ENCODE measurements at places on chromosomes 5 and 9.

DNA sequence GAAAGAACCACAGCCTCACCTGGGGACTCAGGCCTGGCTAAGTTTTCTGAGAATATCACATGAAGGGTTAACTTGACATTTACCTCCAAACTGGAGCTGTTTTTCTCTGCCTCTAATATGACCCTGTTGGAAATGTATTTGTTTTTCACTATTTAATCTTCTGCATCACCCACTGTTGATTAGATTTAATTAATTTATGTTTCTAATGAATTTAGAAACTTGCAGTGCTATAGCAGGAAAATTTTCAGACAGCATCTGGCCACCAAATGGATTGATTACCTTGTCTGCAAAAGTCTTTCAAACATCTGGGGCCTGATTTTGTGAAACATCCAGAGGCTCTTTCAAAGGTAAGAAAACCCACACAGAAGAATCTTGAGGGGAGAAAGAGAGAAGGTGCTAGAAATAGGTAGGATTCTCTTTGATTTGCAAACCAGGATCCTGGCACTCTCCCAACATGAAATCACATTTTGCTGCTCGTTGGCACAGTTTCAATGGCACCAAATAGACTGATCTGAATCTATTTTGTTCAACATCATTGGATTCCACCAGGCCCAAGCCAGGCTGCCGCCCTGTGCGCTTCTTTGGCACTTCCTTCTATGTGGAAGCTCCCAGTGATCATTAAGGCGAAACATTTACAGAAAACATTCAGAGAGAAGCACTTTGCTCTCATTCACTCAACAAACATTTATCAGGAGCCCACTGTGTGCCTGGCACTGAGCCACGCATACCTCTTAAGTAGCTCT is 157.3 kb downstream of the PPP2R2B start:
- DNase-seq, result no peak

- no peak for DNase-seq
Observed at GRCh38 chr5:122056913-122057312, 21.1 kb downstream of the LOX start.

DNA sequence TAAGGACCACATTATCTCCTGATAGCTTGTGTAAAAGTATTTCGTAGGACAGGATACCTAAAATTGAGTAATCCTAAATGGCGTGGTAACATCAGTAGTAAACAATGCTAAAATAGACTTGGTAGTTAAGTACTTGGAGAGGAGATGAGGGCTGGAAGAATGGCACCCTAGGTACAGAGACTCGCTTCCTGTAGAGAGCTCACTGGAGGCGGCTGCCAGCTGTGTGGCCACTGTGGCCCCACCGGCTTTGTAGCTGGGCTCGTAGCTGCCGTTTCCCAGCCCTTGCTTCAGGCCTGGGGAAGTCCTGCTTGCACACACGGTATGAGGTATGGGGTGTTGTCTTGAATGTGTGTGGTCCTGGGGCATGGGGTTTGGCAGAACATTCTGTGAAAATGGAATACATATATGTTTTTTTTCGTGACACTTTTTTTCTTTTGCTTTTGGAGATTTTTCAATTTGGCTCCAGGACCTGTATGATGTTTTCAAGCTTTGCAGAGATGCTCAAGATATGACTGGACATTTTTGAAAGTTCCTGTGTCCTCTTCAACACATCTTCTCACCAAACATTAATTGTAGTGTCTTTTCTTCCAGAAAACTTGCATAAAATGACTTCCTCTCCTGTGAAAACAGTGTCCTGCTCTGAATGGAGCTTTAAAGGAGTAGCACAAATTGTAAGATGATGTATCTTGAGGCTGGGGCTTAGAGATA is 58.0 kb downstream of the RCL1 start:
- no peak for DNase-seq

DNA sequence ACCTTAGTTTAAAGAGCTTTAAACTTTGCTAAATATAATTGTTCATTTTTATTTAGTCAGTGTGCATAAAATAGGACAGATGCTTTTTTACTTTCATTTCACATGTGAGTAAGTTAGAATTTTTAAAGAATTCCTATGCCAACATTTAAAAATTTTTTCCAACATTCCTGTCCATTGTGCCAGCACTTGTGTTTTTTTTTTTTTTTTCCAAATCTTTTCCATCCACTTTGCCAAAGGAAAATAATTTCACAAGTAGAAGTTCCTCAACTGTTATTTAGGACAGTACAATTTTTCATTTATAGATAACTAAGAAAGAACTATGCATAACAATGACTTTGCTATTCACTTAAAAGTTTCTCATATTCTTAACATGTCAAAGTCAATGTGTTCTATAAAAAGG is 189.5 kb downstream of the ADAMTS6 start:
- DNase-seq, result no peak

DNA sequence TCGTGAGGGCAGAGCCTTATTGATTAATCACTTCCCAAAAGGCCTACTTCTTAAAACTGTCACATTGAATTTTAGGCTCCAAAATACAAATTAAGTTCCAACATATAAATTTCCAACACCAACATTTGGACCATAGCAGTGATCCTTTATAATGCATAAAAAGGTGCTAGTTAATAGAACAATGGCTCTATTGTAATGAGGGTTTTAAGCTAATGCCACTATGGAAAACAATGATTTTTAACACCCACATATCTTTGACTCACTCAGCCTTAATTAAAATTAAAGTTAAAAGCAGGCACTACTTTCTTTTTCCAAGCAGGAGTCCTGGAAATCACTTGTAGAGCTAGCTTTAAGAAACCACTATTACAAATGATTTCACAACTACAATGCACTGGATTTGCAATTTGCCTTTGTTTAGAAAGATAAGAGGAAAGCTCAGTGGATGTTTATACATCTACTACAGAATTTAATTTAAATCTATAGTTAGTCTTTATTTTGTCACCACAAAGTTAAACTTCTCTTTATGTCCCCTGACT is 41.8 kb downstream of the DPYSL3 start:
- DNase-seq, result no peak

DNA sequence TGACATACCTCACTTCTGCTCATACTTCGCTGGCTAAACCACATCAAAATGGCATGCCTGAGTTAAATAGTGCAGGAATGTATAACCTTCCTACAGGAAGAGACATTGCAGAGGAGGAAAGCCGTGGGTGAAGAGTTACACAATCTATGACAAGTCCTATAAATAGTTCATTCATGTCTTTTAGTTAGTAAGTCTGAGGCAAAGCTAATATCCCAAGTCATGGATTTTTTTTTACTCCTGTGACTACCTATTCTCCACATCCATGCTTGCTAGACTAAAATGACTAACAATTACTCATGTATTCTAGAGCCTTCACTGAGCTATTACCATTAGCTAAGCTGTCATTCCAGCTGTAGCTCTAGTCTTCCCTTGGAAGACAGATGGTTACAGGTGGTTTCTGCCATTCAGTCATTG is 391.3 kb downstream of the NR2F1-AS1 start:
- peak; percentile 60 for DNase-seq

- no peak for DNase-seq
Observed at GRCh38 chr5:150448952-150449516, 505 bp downstream of the RPS14 start.

GRCh38 chr9:20208226-20208625 is 414.1 kb downstream of the MLLT3 start:
- DNase-seq, result no peak

DNA sequence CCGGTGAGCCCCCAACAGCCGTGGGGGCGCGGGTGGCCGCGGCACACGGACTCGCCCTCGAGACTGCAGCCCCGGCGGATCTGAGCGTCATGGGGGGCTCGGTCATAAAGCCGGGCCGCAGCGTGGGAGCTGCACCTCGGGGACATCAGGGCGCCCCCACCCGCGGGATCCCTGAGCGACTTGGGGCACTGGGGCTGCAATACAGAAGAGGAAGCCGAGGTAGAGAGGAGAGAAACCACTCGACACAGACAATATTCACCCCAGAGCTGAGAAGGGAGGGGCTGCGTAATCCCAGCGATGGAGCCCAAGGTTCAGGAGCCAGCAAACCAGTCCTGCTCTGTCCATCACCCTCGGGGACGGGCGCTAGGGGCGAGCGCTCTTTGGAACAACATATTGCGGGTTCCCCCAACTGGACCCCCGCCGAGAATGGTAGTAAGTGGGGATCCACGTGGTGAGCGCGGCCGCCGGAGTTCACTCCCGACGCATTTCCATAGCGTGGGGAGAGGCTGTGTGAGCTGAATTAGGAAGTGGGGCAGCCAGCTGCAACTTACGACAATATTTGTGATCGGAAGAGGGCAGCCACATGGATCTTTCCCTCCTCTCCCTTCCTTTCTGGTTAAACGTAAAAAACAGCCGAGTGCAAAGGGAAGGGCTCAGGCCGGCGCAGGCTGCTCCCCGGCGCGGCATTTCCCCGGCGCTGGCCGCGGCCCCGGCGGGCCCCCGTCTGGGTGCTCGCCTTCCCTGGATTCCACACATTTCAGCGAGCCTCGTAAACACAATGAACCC is 9.9 kb downstream of the PTCH1 start:
- no peak for DNase-seq

DNA sequence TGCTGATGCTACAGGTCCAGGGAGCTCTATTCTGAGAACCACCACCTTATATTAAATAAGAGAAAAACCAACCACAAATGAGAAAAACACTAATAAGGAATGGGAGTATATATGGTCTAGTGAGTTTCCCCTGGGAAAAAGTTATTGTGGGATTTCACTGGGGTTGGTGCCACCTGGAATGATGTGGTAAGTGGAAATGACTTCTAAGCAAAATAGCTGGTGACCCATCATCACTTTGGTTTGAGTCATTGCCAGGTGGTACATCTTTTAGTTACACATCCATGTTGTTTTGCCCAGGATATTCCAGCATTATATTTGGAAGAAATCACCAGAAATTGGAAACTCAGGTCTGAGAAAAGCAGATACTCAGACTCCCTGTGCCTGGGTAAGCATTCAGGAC is 437.3 kb downstream of the DTWD2 start:
- DNase-seq, result no peak

DNA sequence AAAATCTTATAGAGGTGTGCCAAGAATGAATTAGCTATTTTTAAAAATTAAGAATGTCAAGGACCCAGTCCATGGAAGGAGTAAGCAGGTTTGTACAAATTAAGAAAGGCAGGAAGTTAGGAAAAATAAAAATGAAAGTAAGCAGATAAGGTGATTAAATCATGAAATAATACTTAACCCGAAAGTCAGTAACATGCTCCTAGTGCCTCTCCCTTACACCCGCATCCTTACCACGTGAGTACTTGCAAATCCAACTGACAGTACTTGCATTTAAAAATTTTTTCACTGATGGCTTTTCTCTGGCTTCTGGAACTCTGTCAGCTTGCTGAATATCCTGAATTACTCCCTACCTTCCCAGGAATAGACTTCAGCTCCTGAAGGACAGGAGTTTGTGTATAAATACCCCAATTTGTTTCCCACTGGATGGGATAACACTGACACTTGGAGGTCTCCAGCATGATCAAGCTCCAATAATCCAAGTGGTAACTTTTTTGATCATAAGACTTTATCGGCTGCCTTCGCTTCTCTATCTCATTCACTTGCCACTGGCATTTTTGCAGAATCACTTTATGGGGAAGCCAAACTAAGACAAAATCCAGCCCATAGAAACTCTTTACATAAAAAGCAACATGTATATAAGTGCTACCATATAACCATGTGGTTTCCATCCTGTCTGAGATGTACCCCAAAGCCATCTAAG is 41.6 kb upstream of the RICTOR start:
- no peak for DNase-seq

- DNase-seq, result no peak
Observed at GRCh38 chr5:149302641-149303040, 31.0 kb downstream of the AFAP1L1 start.

- DNase-seq, result no peak
Observed at GRCh38 chr5:134460551-134460950, 48.9 kb upstream of the CDKN2AIPNL start.

GRCh38 chr5:93206203-93206602 is 374.8 kb downstream of the NR2F1-AS1 start:
- DNase-seq, result no peak

GRCh38 chr9:132762896-132763295 is 92.6 kb downstream of the GTF3C4 start:
- DNase-seq, result no peak

DNA sequence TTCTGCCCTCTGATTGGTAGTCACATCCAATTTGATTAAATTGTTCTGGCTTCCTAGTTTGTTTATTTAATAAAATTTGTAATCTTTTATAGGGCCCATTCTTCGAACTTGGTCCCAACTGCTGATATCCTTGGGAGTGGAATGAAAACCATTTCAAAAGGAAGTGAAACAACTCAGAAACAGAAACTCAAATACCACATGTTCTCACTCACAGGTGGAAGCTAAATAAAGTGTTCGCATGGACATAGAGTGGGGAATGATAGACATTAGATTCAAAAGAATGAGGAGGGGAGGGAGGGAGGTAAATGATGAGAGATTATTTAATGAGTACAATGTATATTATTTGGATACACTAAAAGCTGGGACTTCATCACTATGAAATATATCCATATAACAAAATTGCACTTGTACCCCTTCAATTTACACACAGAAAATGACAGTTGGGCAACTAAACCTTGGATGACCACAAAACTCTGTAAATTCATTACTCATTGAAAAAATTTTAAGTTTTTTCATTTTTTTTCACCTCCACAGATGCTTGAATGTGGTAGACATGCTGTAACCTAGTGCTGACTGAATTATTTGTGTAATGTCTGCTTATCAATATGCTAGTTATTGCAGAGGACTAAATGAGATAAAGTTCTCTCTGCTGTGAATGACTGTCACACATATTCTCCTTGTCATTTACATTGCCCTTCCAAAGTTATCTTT is 16.0 kb downstream of the ATP10B start:
- no peak for DNase-seq

GRCh38 chr5:35302544-35302943 is 72.3 kb upstream of the PRLR start:
- DNase-seq, result no peak

DNA sequence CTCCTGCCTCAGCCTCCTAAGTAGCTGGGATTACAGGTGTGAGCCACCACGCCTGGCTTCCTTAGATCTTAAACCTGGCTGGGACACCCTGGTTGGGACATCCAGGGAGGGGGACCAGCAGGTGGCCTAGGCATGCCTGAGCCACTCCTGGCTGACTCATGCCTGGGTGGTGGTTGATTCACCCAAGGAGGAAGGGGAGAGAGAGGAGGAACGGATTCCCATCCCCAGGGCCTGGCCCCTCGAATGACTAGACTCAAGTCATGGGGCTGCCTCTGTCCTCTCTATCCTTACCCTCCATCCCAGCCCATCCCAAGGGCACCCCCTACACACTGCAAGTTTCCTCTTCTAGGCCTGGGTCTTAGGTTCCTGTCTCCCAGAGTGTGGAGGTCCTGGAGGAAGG is 12.7 kb downstream of the EEIG1 start:
- no peak for DNase-seq

DNA sequence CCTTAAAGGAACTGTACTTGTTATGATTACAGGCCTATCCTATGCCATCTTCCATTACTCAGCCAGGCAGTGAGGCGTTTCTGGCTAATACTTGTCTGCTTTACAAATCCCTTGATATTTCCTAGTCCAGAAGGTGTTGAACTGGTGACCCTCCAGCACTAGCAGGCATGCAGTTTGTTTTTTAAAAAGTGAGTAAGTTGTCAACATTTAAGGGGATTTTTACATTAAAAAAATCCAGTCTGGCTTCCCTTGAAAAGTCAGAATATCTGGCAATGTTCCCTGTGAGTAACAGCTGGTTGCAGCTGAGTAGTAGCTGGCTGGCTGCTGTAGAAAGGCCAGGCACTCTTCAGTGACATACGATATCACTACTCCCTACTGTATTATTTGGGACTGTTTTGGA is 21.8 kb downstream of the GRIN3A start:
- DNase-seq, result no peak
